ENCODE measurements at places on chromosomes 7 and 10.

DNA sequence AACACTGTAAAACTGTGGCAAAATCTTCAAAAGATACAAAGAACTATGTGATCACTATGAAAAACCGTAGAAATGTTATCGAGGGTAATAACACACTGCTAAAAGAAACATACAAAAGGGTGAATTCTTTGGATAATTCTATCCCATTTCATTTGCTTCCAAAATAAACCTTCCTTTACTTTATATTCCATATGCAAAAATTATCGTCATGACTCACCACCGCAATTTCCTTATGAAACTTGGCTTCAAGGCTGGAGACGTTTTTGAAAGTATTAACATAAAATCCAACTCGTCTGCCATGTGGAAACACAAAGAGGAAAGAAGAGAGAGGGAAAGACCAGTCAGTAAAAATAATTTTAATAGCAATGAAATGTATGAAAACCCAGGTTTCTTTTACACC is 165.2 kb downstream of the AMPH start:
- DNase-seq, result no peak

GRCh38 chr10:122344741-122345258 is 29.7 kb upstream of the PLEKHA1 start:
- DNase-seq, result no peak

DNA sequence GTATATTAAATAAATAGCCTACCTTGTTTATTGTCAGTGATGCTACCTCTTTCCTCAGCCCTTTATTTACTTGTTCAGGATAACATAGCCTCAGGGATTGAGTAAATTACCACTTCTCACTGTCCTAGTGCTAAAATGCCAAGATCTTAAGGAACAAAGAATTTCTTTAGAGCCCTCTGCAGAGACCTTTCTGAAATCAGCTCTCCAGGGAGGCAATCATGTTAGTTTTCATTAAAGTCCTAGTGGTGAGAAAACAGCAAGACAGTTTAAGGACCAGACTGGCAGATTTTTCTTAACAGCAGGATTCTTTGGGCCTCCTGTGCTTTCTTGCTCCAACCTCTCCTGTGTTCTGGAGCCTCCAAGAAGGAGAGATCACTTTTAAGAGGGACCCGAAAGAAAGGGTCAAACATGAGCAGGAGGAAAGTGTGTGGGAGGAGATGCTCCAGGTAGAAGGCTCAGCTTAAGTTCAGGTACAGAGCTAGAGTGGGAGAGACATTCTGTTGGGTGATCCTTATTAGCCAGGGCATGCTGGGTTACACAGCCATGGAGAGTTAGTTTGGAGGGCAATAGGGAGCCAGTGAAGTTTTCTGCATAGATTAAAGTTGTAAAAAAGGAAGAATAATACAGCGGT is 1.2 kb upstream of the PLCE1 start:
- no peak for DNase-seq

DNA sequence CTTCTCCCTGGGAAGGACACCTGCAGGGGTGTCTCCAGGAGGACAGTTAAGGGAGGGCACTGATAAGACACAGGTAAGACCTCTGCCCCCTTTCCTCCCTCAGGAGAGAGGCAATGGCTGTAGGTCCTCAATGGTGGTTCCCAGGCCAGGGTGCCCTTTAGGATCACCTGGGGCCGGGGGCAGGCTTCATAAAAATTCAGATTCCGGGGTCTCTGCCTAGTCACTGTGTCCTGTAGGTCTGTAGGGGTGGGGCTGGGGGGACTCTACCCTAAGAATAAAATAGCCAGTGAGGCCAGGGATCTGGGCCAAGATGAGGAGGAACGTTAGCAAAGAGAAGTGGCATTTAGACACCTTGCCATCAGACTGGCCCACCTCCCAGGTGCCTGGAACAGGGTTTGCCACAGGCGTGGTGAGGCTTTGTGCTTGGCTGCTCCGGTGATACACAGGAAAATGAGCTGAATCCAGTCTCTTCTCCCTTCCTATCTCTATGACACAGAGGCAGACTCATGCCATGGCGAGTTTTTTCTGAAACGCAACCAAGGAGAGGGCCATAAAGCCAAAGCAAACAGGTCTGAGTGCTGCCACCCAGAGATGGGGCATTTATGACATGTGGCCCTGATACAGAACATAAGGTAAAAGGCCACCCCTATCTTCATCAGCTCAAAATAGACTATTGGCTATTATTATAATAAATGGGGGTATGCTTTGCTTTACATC is 52.6 kb downstream of the SH3PXD2A start:
- DNase-seq, result no peak

DNA sequence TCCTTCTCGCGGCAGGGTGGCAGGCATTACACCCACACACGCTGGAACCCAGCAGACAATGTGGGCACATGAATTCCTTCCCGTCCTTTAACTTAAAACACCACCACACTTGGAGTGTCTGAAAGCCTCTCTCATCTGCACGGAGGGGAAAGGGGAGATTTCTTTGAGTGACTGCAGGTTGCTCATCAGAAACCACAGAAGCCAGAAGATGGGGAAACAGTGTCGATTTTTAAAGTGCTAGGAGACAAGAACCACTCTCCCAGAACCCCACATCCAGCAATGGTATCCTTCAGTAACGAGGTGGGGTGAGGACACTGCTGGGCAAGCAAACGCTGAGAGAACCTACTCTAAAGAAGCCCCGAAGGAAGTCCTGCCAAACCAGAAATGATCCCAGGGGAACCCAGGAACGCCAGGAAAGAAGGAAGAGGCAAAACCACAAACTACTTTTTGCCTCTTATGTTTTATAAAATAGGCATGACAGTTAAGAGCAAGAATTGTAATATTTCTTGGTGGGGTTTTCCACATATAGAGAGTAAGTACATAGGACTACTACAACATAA is 254.3 kb downstream of the ELFN1 start:
- DNase-seq, result no peak

GRCh38 chr10:61455656-61456055 is 2.5 kb upstream of the TMEM26 start:
- no peak for DNase-seq

DNA sequence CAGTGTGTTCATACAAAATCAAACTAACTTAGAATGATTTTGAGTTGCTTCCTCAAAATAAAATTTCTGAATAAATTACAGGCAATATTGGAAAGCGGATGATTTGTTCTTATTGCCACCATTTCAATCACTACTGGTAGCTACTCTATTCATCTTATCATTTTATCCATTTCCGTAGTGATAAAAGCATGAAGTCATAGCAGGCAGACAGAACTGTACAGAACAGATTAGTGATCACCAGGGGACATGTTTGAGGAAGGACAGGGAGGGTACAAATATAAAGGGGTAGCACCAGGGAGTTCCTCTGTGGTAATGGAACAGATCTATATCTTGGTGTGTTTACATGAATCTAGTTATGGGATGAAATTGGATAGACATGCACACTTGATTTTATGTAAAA is 138.5 kb downstream of the WNT2 start:
- DNase-seq, result no peak

All from NCI-H524 treated with DMSO at 0.1 percent for 48 hours (cell line).